ENCODE measurements at places on chromosomes 6 and 20. TPM values are rescaled to one million over a fixed set of nuclear protein-coding genes. Genes with fewer than 3 reads are reported as not detected.

The BPIFB1 gene
- 0.60 TPM for polyA plus RNA-seq

The SYTL3 gene
- polyA plus RNA-seq = 1.1 TPM

The SNAP25 gene
- polyA plus RNA-seq = 10.1 TPM

The PREX1 gene
- 3.3 TPM for polyA plus RNA-seq

The THBD gene
- polyA plus RNA-seq = 7.5 TPM

The BTNL2 gene
- not detected for polyA plus RNA-seq

The REM1 gene
- 0.86 TPM for polyA plus RNA-seq

The MOG gene
- not detected for polyA plus RNA-seq

The LY6G6C gene
- 0.16 TPM for polyA plus RNA-seq

The SMLR1 gene
- polyA plus RNA-seq = not detected

The RIPOR3 gene
- polyA plus RNA-seq = 5.3 TPM

The RGS17 gene
- polyA plus RNA-seq = 0.22 TPM

The TMEM74B gene
- polyA plus RNA-seq = 5.1 TPM

The RFX6 gene
- not detected for polyA plus RNA-seq

The TREM1 gene
- 4.3 TPM for polyA plus RNA-seq

The BMP6 gene
- 3.1 TPM for polyA plus RNA-seq

The ANKEF1 gene
- 3.0 TPM for polyA plus RNA-seq

The PRDM13 gene
- not detected for polyA plus RNA-seq

The CDH26 gene
- 0.22 TPM for polyA plus RNA-seq

Data from adipose tissue (tissue), 3 donors.